ENCODE measurements at places on chromosomes 12 and 14.

GRCh38 chr12:46699986-46700385 is 125.8 kb downstream of the SLC38A4 start:
- DNase-seq = no peak

GRCh38 chr14:101928415-101928841 is 35.9 kb upstream of the DYNC1H1 start:
- peak; percentile 48 for DNase-seq

- DNase-seq = no peak
Observed at GRCh38 chr14:94044476-94045091, 18.4 kb downstream of the OTUB2 start.

DNA sequence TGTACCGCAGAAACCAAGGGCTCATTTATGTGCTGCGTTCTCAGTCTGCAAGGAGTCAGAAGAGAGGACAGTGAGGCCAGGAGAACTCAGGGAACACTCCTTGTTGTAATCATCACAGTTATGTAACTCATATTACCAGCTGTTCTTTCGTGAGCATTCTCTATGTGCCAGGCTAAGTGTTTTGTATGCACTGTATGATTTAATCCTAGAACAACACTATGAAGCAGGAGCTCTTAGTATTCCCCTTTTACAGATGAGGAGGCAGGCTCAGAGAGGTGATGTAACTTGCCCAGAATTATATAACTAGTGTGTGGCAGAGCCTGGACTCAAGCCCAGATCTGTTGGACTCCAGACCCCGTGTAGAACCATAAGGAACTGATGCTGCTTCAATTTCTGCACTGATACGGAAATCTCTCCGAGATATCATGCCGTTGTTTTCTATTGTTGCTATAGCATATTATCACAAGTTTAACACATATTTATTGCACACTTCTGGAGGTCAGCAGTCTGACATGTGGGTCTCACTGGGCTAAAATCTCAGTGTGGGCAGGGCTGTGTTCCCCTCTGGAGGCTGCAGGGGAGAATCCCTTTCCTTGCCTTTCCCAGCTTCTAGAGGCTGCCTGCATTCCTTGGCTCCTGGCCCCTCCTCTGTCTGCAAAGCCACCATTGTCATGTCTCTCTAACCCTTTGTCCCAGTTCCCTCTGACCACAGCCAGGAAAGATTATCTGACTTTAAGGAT is 16.3 kb upstream of the CD9 start:
- no peak for DNase-seq

Data from SK-N-SH (cell line).